ENCODE measurements at places on chromosomes 12 and 14.

GRCh38 chr14:95444132-95445129, 72.0 kb downstream of the SYNE3 start:
- H3K36me3 ChIP-seq: no peaks in the 10 kb centered on the region
- no peaks in the 10 kb centered on the region for H3K27me3 ChIP-seq
- H3K27ac ChIP-seq: peak overlapping the region; percentile 80
- peak; percentile 81 for DNase-seq
- peaks cover 45% of the 10 kb centered on the region for H3K4me1 ChIP-seq
- H3K4me3 ChIP-seq: peak overlapping the region; percentile 38

DNA sequence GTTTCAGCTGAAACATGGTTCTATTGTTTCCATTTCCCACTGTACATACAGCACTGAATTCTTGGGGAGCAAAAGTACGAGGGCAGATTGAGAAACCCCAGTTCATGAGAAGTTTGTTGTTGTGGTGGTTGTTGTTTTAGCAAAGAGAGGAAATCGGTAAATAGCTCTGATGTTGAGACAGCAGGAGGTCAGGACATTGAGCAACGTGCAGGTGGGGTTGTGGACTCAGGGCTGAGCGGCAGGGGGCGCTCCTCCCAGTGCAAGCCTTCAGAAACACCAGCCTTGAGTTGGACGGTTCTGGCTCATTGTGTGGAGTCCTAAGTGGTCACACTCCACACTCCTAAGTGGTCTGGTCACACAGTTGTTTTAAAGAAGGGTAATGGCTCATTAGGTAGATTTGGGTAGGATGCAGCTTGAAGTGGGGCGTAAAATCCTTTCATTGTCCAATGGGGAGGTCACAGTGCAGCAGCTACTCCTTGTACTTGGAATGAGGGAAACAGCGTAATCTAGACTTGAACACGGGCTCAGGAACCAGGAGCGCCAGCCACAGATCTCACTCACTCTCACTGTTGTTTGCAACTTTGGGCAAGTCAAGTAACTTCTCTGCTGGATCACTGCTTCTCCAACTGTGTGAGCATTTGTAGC, 14.5 kb upstream of the PWP1 start:
- peaks cover 22% of the 10 kb centered on the region for H3K27me3 ChIP-seq
- peaks cover 15% of the 10 kb centered on the region for H3K4me1 ChIP-seq
- no peak overlapping the region for H3K27ac ChIP-seq
- H3K36me3 ChIP-seq: no peaks in the 10 kb centered on the region
- DNase-seq: peak; percentile 33
- H3K4me3 ChIP-seq: no peak overlapping the region

DNA sequence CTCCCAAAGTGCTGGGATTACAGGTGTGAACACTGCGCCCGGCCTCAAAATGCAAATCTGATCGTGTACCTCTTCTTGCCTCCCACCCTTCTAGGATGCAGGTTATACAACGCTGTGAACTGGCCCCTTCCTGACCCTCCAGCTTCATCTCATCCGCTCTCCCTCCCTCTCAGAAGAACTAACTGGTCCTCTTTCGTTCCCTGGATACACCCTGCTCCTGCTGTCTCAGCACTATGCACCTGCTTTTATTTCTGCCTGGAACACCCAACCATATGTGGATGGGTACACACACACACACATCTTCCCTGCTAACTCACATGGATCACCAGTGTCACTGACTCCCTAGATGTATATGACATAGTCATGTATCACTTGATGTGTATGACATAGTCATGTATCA, 56.1 kb upstream of the VASH1 start:
- no peak overlapping the region for H3K27ac ChIP-seq
- no peaks in the 10 kb centered on the region for H3K36me3 ChIP-seq
- DNase-seq: no peak
- no peak overlapping the region for H3K4me3 ChIP-seq
- H3K27me3 ChIP-seq: peaks cover 4% of the 10 kb centered on the region

DNA sequence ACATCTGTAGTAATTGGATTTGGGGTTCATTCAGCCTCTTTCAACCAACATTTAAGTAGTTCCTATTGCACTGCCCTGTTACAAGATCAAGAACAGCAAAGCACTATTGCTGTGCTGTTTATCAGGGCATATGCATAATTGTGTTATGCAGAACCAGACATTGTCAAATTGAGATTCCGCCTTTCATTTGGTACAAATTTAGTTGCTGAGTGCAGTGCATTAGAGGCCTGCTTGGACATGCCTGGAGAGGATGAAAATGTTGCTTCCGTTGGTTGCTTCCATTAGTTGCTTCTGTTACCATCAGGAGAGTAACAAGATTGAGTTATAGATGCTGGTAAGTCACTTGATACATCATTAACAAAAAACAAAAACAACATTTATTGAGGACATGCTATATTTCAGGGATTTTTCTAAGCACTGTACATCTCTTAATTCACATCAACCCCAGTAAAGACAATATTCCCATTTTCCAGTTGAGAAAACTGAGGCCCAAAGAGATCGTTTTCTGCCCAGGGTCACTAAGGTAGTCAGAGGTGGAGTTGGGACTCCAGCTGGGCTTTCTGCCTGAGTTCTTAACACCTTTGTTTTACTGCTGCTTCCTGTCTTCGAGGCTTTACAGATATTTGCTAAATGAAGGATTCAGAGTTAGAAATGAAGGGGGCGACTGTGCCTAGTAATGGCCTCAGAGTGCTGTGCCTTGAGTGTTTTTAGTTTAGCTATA, 79.3 kb downstream of the PPP2R5C start:
- no peaks in the 10 kb centered on the region for H3K27me3 ChIP-seq
- no peak overlapping the region for H3K27ac ChIP-seq
- H3K4me1 ChIP-seq: no peaks in the 10 kb centered on the region
- H3K4me3 ChIP-seq: no peak overlapping the region
- peaks cover 16% of the 10 kb centered on the region for H3K36me3 ChIP-seq

GRCh38 chr14:72315714-72316113, 383.5 kb downstream of the RGS6 start:
- no peaks in the 10 kb centered on the region for H3K36me3 ChIP-seq
- H3K4me3 ChIP-seq: no peak overlapping the region
- no peaks in the 10 kb centered on the region for H3K27me3 ChIP-seq
- no peaks in the 10 kb centered on the region for H3K4me1 ChIP-seq

DNA sequence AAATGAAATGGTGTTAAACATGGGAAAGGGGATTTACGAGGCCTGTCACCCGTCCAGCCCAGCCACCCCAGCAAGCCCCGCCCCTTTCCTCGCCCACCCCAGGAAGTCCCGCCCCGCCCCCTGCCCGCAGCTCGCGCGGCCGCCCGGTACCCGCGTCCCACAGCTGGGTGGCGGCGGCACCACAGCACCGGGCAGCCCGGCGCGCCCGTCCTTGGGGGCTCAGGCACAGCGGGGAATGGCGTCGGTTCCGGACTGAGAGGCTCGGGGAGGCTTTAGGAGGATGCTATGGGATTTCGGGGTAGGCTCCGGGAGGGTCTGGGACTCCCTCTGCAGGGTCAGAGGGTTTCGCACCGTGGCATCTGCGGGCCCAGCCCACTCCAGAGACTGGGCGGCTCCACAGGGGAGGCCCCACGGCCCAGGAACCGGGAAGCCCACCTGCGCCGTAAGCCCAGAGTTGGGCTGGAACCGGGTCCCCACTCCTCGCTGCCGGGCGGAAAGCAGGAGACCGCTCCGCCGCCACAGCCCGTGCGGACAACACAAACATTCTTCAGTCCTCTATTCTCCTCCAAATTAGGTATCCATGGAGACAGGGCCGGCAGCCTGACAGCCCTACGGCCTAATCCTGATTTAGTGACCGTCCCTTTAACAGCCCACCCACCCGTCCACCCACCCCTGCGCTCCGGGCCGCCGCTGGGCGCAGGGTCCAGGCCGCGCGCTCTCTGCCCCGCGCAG, 1.4 kb downstream of the FIGNL2 start:
- H3K4me3 ChIP-seq: peak overlapping the region; percentile 72
- DNase-seq: no peak
- peaks cover 9% of the 10 kb centered on the region for H3K27me3 ChIP-seq

DNA sequence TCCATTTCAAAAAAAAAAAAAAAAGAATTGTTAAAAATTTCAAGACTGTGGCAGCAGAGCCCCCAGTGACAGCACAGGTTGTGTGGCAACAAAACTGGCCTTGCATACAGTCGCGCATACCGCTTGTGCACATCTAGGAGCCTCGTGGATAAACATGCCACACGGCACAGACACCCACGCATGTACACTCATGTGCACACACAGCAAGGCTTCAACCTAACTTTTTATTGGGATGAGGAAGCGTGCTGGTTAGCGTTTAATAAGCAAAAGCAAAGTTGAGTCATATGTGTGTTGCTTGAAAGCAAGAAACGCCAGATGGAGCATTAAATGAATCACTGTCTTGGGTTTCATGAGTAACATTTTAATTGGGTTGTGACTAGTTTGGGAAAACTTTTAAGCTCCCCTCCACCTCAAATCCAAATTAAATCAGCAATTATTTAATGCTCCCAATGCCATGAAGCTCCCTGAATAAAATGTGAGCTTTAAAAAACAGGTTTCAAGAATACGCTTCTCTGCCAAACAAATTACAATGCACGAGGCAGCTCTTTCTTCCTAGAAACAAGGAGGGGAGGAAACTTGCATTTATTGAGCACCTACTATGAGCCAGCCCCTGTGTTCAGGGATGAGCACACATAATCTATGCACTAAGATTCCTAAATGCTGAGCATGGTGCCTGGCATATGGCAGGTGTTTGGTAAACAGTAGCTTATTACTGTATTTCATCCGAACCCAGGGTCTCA, 35.7 kb upstream of the EML1 start:
- H3K27me3 ChIP-seq: peaks cover 62% of the 10 kb centered on the region
- no peak overlapping the region for H3K27ac ChIP-seq

DNA sequence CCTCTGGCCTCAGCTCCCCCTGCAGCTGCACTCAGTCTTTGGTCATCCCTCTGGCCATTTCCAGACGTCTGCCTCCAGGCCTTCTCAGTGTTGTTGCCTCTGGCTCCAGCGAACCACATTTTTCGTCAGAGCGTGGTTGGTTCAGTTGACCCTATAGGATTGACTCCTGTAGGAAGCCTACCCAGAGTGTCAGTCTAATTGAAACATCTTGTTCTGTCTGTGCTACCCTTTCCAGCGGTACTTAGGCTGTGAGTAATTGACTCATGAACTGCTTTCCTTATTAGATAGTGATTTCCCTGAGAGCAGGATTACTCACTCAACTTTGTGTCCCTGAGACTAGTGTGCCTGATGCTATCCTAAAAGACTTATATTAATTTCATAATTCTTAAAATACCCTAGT, 373.2 kb downstream of the ATP23 start:
- DNase-seq: no peak
- no peaks in the 10 kb centered on the region for H3K27me3 ChIP-seq
- H3K4me3 ChIP-seq: no peak overlapping the region
- no peaks in the 10 kb centered on the region for H3K4me1 ChIP-seq
- H3K36me3 ChIP-seq: no peaks in the 10 kb centered on the region
- no peak overlapping the region for H3K27ac ChIP-seq

GRCh38 chr14:104439625-104440024, 139.9 kb upstream of the C14orf180 start:
- no peak overlapping the region for H3K27ac ChIP-seq
- DNase-seq: no peak
- H3K27me3 ChIP-seq: peaks cover 5% of the 10 kb centered on the region
- no peak overlapping the region for H3K4me3 ChIP-seq
- H3K36me3 ChIP-seq: no peaks in the 10 kb centered on the region
- no peaks in the 10 kb centered on the region for H3K4me1 ChIP-seq

DNA sequence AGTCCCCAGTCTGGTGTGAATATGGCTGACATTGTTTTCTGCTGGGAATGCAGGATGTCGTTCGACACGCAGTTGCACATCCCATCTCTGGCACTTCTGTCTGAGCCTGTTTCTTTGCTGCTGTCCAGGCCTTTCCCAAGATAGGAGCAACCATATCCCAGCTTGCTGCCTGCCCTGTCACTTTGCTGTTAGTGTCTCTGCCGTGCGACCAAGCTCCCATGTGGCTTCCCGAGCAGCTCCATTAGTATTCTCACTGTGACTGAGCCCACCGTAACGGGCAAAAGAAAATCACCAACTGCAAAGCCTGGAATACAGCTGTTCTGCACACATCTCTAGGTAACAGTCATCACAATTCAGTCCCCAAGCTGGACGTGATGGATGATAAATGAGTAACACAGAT, 66.0 kb upstream of the CPSF6 start:
- H3K27me3 ChIP-seq: no peaks in the 10 kb centered on the region
- H3K4me1 ChIP-seq: no peaks in the 10 kb centered on the region
- H3K36me3 ChIP-seq: no peaks in the 10 kb centered on the region
- DNase-seq: no peak
- H3K27ac ChIP-seq: no peak overlapping the region

DNA sequence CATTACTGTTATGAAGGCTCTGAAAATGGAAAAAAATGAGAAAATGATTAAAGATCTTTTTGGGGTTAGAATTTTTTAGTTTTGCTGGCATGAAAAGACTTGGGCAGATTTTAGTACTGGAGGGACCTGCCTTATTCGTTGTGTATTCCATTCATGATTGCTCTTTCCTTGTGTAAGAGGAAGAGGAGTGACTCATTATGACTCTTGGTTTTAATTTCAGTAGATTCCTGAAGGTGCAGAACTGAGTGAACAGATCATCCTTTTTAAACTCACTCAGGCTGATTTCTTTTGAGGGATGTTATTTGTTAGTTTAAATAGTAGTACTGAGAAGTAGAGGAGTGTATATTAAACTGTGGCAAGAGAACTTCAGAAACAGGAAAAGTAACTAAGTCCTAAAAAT, 41.6 kb downstream of the AKAP6 start:
- no peaks in the 10 kb centered on the region for H3K27me3 ChIP-seq
- H3K36me3 ChIP-seq: no peaks in the 10 kb centered on the region
- no peaks in the 10 kb centered on the region for H3K4me1 ChIP-seq
- H3K4me3 ChIP-seq: no peak overlapping the region

GRCh38 chr12:119182701-119183493, 4.2 kb downstream of the HSPB8 start:
- H3K36me3 ChIP-seq: no peaks in the 10 kb centered on the region
- H3K27ac ChIP-seq: no peak overlapping the region
- no peak overlapping the region for H3K4me3 ChIP-seq
- peaks cover 17% of the 10 kb centered on the region for H3K4me1 ChIP-seq
- no peak for DNase-seq

GRCh38 chr14:24189460-24189859, 844 bp upstream of the IPO4 start:
- H3K27me3 ChIP-seq: no peaks in the 10 kb centered on the region
- H3K36me3 ChIP-seq: peaks cover 50% of the 10 kb centered on the region
- H3K27ac ChIP-seq: peak overlapping the region; percentile 37

DNA sequence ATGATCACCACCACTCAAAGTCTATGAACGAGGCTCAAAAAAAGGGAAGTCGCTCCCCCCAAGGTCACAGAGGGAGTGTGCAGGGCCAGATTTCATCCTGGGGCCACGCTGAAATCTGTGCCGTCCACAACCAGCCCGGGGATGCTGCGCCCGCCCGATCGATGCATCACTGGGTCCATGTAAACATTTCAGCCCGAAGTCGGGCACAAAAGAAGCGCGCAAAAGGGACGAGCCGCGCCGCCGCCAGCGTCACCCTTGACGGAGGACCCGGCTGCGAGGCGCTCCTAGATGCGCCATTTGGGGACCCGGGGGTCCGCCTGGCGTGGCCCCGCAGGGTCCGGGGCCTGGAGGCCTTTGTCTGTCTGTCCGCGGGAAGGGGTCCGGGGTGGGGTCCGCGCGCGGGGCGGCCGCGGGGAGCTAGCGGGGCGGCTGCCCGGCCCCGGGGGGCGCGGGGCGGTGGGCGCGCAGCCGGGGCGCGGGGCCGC, 503 bp downstream of the FBXO21 start:
- H3K4me3 ChIP-seq: peak overlapping the region; percentile 100
- DNase-seq: peak; percentile 24
- H3K36me3 ChIP-seq: no peaks in the 10 kb centered on the region
- H3K4me1 ChIP-seq: peaks cover 36% of the 10 kb centered on the region
- no peaks in the 10 kb centered on the region for H3K27me3 ChIP-seq
